Stimulated activated CD4-positive, alpha-beta T cell treated with anti-CD3 and anti-CD28 coated beads, Interleukin-1b, Interleukin-23, amount 100 ng/mL, for 48 hours (primary cell): ENCODE measurements at places on chromosomes 5 and 9.

- no peak for DNase-seq
Measured at GRCh38 chr5:151897896-151898295, 26.8 kb downstream of the GLRA1 start.

DNA sequence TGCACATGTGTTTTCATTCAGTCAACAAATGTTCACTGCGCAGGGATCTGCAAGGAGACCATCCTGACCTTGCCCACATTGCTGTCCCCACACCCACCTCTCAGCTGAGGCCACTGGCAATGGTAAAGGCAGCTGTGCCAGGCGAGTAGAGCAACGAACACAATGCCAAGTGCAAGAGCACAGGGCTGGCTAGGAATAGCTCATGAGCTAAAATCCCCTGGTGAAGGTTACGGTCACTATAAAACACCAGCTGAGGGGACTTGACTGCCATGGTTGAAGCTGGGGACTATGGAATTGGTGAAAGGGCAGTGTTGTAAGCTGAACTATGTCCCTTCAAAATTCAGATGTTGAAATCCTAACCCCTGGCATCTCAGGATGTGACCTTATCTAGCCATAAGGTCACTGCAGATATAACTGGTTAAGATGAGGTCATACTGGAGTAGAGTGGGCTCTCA lies 96.1 kb downstream of the OTULIN start:
- no peak for DNase-seq

- no peak for DNase-seq
Measured at GRCh38 chr5:34687269-34688011, 31.3 kb downstream of the RAI14 start.

DNA sequence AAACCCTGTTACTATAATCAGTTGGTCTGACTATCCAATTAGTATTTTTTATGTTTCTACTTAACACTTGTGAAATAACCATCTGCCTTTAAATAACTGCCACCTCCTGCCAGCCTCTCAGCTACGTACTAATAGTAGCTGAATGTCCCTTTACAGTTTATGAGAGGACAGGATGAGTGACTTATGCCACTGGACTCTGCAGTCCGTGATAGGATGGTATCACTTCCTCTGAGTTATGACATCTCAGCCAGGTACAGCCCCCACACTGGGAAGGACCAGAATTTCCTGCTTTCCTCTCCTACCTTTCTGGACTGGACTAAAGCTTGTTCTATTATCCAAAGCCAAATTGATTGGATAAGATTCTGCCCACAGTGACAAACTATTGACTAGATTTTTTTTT lies 102.9 kb downstream of the ZFAND5 start:
- no peak for DNase-seq

DNA sequence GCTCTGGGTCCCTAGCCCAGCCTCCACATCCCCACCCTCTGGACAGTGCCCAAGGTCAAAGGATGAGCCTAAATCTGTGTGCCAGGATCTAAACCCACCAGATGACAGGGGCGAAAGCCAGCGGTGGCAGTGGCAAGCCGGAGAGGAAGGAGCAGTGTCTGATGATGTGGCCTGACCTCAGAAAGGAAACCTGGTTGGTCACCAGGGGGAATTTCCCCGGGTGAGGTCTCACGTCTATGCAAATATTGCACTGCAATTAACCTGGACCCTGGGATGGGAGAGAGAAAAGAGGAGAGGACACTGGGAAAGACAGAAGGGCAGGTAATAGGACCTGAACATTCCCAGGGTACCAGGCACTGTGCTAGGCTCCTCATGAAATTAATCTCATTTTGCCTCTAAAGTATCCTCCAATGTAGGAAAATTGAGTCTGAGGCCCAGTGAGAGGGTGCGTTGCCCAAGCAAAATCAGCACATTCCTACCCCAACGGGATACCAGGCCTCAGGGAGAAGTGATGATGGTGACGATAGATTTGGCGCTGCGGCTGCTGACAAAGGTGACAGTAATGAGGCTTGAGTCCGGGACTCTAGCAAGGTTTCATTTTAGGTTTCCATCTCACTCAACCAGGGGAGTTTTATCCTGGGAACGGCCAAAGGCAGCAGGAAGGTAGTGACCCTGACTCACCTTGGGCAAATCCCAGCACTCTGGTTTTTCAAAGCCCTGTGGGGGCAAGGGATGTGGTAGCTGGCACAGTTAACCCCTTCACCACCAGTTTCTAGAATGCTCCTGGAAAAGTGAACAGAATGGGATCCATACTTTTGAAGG lies 13.4 kb upstream of the TNIP1 start:
- peak; percentile 73 for DNase-seq

DNA sequence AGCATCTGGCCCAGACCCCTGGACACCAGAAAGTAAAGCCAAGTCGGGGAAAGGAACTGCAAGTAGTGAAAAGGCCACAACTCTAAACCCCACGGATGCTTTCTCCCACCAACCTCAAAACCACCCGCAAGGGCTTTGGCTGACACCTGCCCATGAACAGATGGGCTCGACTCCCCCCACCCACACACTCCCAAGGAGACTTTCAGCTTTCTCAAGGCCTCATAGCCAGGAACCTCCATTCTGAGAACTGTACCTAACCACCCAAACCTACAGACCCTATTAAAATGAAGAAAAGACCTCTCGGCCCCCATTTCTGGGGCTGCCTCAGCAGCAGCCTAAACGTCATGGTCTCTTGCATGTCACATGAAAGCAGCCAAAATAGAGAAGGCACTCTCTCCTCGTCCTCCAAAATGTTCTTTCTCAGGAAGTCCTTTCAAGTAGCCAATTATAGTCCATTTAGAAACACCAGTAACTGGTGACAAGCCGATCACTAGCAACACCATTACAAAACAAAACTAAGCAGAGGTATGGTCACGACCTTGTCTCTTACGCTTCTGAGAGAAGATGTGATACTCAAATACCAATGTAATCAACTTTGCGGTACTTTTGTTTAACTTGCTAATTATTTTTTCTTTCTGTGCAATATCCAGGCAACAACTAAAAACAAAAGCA lies 2.9 kb downstream of the B4GALT1 start:
- DNase-seq = no peak

DNA sequence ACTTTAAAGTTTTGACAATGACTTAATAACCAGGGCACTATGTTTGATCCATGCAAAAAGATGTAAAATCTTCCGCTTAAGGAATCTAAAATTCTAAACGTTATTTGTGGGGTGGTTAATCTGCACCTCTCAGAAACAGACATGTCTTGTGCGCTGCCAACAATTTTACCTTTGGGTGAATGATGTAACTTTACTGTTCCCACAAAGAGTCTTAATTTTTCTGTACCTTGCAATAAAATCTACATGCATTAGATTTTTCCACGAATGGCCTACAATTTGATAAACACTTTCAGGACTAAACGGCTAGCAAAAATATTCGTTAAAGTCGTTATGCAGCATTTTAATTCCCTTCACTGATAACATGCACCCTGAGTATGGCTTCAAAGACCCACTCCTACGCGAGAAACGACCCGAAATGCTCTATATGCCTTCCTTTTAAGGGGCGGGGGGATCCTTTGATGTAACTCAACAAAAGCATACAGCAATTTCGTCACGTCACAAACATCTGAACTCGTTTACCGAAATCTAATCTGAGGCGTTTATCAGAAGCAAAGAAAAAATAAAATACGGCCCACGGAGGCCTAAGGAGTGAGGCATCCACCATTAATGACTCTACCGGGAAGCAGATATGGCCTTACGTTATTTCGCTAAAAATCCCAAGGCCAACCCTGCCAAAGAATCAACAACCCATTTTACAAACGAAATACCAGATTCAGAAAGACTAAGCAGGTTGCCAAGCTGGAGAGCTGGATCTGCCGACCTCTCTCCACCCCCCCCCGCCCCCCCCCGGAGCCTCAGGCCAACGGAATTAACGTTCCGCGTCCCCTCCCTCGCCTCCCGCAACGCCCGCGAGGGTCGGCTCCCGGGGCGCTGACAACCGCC lies 621 bp downstream of the AK6 start:
- peak; percentile 17 for DNase-seq

GRCh38 chr5:115452536-115453235 lies 91.9 kb downstream of the FEM1C start:
- no peak for DNase-seq

GRCh38 chr5:74340476-74340875 lies 300.1 kb downstream of the ENC1 start:
- no peak for DNase-seq

- DNase-seq = no peak
Measured at GRCh38 chr9:131889437-131890251, 149.8 kb upstream of the RAPGEF1 start.

GRCh38 chr5:76787237-76787636 lies 31.6 kb upstream of the F2RL1 start:
- no peak for DNase-seq

DNA sequence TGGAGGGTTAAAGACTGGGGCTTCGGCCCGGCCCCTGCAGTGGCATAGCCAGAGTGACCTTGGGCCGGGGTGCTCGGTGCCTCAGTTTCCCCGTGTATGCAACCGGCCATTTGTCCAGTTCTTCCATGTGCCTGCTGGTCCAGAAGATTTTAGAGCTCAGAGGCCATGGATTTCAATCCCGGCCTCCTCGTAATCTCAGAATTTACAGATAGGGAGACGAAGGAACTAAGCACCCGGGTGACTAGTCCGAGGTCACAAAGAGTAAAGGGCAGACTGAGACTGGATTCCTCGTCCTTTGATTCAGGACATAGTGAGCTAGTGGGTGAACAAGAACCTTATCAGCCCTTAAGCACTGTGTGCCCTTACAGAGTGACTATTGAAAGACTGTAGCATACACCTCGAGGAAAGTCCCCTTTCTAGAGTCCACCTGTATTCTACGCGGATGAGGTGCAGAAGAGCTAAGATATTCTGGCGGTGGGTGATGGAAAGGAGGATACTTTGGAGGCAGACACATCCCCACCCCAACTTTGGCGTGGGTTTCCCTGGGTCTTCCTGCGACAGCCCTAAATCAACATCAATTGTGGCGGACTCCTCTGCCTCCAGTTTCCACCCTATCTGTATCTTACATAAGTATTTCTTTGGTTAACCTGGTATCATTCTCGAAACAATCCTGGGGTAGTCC lies 597 bp downstream of the SLC31A1 start:
- DNase-seq = no peak

DNA sequence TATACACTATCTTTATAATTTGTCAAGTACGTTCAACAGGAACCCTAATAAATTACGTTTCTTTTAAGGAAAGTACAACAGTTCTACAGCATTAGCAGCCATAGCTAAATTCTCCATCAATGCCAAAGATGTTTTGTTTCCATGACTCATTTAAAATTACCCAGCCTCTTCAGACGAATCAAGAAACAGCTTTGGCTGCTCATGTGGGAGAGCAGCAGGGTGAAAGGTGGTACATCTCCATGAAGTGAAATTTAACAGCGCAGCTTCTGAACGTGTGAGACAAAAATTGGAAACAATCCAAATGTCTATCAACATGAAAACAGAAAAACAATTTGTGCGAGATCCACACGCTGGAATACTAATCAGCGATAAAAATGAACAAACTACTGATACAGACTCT lies 327.3 kb upstream of the CDH6 start:
- DNase-seq = no peak

GRCh38 chr9:89021154-89021803 lies 30.0 kb downstream of the S1PR3 start:
- DNase-seq = no peak

DNA sequence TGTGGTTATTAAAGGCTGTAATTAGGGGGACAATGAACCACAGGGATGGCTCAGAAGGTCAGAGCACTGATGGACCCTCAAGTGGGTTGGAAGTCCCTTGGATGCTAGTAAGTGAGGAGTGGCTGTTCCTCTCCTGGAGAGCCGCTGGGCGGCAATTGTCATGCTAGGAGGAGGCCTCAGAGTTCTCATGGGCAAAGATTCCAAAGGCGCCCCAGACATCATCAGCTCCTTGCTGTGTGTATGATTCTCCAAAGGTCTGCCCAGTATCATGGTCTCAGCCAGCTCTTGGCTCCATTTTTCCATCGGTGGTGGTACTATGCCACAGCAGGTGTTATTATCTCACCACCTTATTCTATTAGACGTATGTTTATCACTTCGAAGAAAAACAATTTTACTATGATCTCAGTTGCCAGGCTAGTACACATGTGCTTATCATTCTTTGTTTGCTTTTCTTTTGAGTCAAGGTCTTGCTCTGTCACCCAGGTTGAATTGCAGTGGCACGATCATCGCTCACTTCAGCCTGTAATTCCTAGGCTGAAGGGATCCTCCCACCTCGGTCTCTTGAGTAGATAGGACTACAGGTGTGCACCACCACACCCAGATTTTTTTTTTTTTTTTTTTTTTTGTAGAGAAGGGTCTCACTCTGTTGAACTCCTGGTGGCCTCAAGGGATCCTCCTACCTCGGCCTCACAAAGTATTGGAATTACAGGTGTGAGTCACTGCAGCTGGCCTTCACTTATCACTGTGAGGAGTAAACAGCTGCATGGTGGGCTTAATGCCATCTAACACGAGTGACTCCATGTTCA lies 46.8 kb downstream of the EXOSC2 start:
- no peak for DNase-seq

DNA sequence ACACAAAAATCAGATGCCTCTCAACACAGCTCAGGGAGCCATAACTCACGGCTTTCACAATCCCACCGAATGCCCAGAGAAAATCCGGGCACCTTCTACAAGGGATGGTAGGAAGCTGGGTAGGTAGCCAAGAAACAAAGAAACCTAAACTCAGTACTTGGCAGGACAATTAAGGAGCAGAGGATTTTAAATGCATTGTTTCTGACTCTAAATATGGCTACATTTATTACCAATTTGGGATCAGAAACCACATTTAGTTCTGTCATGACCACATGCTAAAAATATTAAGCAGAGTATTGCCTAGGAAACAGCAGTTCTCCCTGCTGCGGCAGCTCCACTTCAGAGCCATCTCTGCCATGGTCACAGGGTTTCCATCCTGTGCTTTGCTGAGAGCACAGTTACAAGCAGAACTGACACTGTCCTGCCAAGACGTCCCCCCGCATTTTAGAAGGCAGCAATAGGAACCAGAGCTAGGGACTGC lies 57.5 kb downstream of the SIL1 start:
- DNase-seq = no peak

GRCh38 chr5:58763390-58763789 lies 180.5 kb downstream of the RAB3C start:
- no peak for DNase-seq

DNA sequence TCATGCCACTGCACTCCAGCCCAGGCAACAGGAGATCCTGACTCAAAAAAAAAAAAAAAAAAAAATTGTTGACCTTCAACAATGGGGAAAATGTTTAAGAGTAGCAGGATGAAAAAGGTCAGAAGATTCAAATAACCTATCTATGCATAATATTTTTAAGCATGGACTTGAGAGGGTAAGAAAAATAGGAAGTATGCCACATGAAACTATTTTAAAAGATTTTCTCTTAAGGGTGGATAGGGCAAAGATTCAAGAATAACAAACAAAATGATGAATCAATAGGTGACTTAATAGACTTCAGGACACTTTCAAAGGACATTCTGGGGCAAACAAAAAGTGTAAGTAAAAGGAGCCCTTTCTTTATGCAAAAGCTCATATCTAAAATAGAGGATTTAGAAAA lies 3.2 kb downstream of the TEX48 start:
- no peak for DNase-seq
